Vagina (tissue), 2 donors: ENCODE measurements at places on chromosomes 7 and 10. TPM values are rescaled to one million over a fixed set of nuclear protein-coding genes. Genes with fewer than 3 reads are reported as not detected.

DNA sequence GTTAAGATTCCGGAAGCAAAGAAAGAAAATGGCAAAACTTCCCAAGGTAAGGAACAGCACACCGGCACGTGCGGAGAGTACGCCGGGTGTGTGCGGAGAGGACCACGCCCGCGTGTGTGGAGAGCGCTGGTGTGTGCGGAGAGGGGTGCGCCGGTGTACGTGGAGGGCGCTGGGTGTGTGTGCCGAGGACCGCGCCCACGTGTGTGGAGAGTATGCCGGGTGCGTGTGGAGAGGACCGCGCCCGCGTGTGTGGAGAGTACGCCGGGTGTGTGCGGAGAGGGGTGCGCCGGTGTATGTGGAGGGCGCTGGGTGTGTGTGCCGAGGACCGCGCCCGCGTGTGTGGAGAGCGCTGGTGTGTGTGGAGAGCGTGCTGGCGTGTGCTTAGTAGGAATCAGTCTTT, 48.6 kb upstream of the DPYSL4 start:
- DNase-seq = no peak
- no peak overlapping the region for H3K4me3 ChIP-seq
- H3K36me3 ChIP-seq = no peaks in the 10 kb centered on the region
- no peaks in the 10 kb centered on the region for H3K27me3 ChIP-seq
- H3K4me1 ChIP-seq = peaks cover 9% of the 10 kb centered on the region

SUGCT gene
- total RNA-seq = 2.2 TPM

DNA sequence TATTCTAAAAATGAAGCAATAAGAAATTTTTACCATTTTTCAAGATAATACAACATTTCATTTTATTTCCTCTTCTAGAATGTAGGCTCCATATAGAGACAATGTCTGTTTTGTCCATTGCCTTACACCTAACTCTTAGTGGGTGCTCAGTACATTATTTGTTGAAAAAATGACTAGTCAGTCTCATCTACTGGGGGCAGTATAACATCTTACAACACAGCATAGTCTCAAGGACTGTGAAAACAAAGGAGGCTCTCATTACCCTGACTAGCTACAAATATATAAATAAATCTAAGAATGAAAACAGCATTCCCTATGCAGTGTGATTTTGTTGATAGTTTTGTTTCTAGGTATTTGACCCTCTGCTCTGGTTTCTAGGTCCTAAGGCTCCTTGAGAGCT, 11.6 kb downstream of the CRPPA start:
- H3K36me3 ChIP-seq = no peaks in the 10 kb centered on the region
- no peak overlapping the region for H3K4me3 ChIP-seq
- H3K27me3 ChIP-seq = no peaks in the 10 kb centered on the region
- peaks cover 14% of the 10 kb centered on the region for H3K4me1 ChIP-seq

DNA sequence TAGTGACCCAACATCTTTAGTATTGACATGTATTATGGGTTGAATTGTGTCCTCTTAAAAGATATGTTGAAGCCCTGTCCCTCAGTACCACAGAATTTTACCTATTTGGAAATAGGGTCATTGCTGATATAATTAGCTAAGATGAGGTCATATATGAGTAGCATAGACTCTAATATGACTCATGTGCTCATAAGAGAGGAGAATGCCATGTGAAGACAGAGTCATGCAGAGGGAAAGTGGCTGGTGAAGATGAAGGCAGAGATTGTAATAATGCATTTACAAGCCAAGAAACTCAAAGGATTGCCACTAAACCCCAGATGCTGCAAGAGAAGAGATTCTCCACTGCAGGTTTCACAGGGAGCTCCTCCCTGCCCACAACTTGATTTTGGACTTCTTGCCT, 496.4 kb downstream of the KIF20B start:
- H3K27me3 ChIP-seq = no peaks in the 10 kb centered on the region
- H3K4me1 ChIP-seq = no peaks in the 10 kb centered on the region
- no peak overlapping the region for H3K27ac ChIP-seq
- H3K36me3 ChIP-seq = no peaks in the 10 kb centered on the region

DNA sequence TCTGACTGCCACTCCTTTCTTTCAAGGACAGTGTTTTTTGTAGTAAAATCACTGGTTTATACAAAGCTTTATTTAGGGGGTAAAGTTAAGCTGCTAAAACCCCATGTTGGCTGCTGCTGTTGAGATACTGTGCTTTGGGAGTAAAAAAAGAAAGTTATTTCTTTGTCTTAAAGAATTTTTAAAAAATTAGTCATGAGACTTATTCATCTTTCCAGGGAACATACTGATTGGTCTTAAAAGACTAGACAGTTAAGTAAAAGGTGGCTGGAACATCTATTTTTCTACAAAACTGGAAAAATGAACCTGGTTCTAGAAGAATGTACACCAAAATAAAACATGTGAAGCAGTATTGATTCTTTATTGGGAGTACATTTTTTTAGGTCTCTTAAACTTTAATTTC, 20.6 kb downstream of the BBIP1 start:
- H3K4me1 ChIP-seq = peaks cover 14% of the 10 kb centered on the region
- H3K4me3 ChIP-seq = no peak overlapping the region
- peaks cover 69% of the 10 kb centered on the region for H3K36me3 ChIP-seq

DNA sequence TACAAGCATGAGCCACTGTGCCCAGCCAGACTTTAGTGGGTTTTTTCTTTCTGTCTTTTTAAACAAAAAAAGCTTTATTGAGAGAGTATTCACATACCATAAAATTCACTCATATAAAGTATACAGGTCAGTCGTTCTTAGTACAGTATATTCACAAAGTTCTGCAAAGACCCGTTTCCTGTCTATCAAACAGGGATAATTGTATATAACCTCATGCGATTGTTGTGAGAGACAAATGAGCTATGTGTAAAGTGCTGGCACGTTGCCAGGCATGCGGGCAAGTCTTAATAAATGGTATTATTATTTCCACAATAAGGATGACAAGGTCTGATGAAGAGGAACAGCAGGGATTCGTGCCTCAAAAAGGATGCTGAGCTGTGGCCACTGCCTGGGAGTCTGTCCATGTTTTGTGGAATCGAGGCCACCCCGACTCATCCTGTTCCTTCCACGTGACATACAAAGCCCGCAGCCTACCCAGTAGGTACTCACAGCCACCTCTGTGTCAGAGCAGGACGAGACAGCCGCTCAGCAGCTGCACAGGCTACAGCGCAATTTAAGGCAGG, 51.6 kb downstream of the SMKR1 start:
- H3K36me3 ChIP-seq = no peaks in the 10 kb centered on the region
- H3K4me1 ChIP-seq = peaks cover 14% of the 10 kb centered on the region
- DNase-seq = no peak
- H3K27me3 ChIP-seq = no peaks in the 10 kb centered on the region
- H3K4me3 ChIP-seq = no peak overlapping the region
